Choroid plexus epithelial cell (primary cell): ENCODE measurements at places on chromosomes 4 and X.

- no peak for DNase-seq
Measured at GRCh38 chrX:123060986-123061385, 123.1 kb upstream of the GRIA3 start.

GRCh38 chr4:151865744-151866591 is 105.2 kb upstream of the GATB start:
- DNase-seq, result no peak

- DNase-seq, result no peak
Measured at GRCh38 chrX:136318895-136319597, 18.3 kb downstream of the ADGRG4 start.

DNA sequence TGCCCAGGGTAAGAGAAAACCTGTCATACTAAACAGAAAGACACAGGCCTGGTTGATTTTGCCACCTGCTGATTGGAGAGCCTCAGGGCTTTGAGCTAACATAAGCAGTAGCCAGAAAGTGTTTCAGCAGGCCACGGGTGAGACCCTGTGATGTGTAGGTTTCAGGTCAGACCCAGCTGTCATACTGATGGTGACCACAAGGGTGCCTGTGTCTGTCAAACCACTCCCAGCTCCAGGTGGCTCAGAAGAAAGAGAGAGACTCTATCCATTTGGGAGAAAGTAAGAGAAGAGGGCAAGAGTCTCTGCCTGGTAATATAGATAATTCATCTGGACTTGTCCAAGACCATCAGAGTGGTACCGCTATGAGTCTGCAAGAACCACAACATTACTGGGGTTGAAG is 72.8 kb upstream of the NLRP2B start:
- no peak for DNase-seq

GRCh38 chrX:12771445-12772069 is 19.7 kb upstream of the PRPS2 start:
- peak; percentile 69 for DNase-seq

GRCh38 chrX:34655501-34656455 is 1.3 kb downstream of the TMEM47 start:
- DNase-seq, result peak; percentile 58

- peak; percentile 1 for DNase-seq
Measured at GRCh38 chrX:75623535-75623934, 100.7 kb upstream of the ZDHHC15 start.

GRCh38 chr4:159389756-159390155 is 286.9 kb downstream of the RAPGEF2 start:
- no peak for DNase-seq

- DNase-seq, result no peak
Measured at GRCh38 chr4:8159537-8160232, 1.1 kb upstream of the ABLIM2 start.

DNA sequence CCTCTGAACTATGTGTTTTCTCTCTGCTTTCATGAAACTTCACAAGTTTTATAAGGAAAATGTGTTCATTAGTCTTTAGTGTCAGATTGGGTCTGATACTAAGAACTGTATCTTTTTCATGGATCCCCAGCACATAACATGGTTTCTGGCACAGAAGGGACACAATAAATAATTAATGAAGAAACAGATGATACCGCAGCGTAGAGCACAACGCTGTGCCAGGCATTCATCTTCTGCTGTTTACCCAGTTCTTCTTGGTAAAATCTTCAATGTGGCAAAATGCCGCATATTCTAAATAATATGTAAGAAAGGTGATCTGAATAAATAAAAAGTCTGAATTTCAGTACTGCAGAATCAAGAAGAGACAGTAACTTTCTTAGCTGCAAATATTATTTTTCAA is 12.3 kb downstream of the SCARB2 start:
- DNase-seq, result no peak

DNA sequence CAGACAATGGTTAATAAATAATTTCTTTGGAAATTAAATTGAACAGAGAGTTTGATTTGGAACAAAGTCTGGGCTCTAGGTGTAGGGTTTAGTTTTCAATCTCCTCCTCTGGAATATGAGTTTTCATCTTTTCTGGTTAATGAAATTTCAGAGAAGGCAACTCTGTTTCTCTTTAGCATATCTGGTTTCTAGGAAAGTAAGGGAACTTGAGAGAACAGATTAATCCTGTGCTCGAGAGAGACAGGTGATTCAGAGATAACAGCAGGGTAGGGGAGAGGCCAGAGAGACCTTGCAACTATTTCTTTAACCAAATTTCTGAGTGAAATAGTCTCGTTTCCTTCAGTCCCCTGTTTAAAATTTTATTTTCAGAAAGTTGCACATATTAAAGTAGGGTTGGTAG is 275.4 kb downstream of the GALNTL6 start:
- no peak for DNase-seq

GRCh38 chrX:53483838-53484405 is 49.8 kb upstream of the HSD17B10 start:
- DNase-seq, result no peak

GRCh38 chrX:123803331-123803983 is 56.4 kb upstream of the XIAP start:
- DNase-seq, result peak; percentile 45

DNA sequence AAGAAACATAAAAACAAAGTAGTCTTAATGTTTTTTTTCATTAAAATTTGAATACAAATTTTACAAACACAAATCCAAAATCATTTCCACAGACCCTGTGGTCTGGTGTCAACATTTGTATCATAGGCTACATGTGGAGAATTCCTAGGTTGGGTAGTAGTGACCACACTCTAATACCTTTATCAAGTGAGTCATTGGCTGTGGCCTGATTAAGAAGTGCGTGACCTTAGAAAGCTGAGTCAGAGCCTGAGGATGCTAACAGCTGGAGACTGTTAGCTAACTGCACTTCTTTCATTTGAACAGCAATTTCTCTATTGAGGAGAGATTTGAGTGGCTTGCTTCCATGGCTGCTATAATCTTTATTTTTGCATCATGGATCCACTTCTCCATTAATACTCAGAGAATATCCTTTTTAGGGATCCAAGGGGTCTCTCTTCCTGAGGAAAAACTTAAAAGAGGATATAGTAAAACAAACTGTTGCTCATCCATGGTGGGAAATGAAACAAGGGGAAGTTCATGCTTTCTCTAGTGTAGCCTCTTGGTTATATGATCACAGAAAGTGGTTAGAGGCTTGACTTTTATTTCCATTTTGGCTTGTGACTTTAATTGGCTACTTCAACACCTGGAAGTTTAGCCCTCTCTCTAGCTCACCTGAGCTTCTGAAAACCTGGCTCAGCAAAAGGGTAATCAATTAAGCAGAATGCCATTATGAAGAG is 335.8 kb downstream of the PABPC4L start:
- peak; percentile 98 for DNase-seq

DNA sequence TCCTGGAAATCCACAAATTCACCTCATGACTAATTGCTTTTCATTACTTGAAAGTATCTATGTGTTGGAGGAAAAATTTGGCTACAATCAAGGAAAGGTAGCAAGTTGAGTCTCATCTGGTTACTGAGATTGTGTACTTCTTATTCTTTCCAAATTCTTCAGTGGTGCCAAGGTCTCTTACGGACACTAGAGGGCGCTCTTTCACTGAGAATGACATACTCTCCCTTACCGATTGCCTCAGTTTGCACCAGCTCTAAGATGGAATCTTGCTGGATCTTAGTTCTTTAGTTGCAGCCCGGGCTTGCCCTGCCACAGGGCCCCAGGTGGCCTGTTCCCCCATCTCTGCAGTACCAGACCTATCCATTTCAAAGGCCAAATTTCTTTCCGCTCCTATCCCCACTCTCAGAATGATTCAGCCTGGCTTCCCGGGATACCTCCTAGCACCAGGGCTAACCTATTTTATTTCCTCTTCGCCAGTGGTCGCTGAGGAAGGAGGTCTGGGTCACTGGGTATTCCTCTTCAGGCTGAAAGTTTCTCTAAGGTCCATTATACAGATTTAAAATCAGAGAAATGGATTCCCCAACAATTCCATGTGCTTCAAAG is 24.6 kb upstream of the GPR50 start:
- DNase-seq, result peak; percentile 72

DNA sequence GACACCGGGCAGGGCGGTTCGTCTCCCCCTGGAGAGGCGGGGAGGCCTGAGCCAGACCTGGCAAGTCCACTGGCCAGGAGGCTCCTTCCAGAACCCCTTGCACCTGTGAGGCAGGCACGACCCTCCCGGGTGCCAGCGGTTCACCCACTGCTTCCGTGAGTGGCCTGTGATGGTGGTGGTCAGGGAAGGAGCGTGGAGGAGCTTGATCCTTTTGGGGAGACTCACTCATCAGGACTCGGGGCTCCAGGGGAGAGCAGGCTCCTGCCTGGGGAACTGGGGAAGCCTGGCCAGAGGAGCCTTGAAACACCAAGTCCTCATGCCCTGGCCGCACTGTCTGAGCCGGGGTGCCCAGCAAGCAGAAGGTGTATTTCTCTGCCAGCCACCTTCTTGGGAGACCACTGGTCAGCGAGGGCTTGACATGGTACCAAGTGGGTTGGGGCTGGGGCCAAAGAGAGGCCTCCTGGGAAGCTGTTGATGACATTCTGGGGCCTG is 860 bp downstream of the FAM50A start:
- DNase-seq, result no peak

DNA sequence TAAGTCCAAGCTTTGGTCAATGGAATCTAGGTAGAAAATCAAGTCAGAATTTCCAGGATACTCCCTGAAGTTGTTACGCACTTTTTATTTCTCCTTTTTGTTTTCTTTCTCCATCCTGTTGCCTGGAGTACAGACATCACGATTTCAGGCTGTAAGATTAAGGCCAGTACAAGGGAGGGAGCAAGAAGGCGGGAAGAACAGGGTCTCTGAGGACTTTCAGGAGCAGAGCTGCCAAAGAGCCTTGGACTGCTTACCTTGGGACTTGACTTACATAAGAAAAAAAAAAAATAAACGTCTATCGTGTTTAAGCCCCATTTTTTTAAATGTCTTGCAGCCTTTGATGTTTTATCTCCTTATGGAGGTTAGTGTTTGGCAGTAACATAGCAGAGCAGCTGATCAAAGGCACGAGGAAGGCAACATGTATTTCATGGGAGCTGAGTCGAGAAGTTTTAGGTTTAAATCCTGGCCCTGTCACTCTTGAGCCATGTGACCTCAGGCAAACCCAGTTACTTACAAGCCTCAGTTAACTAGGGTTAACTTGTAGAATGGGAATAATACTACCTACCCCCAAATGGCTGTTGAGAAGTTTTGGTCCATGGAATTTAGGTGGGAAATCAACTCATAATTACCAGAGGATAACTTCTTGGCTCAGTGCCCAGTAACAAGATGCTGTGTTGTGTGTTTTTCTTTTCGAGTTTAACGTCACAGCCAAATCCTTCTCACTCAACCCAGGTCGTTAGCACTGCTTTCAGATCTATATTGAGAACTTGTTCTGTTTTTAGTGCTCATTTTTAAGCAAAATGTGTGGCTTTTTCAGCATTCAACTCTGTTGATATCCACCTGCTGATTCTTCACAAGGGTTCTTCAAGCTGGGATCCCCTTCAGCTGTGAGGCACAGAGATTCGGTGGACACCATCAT is 106.8 kb downstream of the CLNK start:
- DNase-seq, result peak; percentile 5

DNA sequence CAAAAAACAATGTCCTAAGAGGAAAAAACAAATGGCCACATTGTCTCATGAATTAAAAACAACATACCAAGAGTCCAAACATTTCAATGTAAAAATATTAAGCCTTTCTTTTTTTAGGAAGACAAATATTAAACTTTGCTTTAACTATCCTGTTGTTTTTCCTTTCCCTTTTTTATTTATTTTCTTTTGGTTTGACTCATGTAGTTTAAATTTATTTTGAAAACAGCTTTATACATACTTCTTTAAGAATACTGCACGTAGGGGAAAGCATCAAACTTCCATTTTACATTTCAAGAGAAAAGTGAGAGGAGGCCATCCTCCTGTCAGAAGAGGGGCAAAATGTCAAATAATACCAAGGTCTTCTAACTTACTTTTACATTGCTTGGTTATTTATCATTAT is 8.7 kb downstream of the GAB1 start:
- DNase-seq, result no peak

DNA sequence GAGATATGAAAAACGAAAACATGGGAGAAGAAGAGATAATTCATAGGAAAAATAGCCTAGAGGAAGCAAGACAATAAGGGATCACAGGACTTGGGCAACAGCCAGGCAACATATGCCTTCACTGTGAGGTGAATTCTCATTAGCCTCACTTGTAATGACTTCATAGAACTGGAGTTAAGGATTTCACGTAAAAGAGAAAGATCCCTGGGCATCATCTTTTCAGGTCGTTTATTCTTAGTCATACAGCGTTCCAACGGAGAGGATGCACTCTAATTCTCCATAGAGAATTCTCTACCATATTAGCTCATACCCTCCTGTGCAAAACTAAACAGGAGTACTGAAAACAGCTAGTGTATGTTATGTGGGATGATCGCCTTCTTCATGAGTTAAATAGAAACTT is 1.4 kb downstream of the PRKG2 start:
- DNase-seq, result peak; percentile 50

DNA sequence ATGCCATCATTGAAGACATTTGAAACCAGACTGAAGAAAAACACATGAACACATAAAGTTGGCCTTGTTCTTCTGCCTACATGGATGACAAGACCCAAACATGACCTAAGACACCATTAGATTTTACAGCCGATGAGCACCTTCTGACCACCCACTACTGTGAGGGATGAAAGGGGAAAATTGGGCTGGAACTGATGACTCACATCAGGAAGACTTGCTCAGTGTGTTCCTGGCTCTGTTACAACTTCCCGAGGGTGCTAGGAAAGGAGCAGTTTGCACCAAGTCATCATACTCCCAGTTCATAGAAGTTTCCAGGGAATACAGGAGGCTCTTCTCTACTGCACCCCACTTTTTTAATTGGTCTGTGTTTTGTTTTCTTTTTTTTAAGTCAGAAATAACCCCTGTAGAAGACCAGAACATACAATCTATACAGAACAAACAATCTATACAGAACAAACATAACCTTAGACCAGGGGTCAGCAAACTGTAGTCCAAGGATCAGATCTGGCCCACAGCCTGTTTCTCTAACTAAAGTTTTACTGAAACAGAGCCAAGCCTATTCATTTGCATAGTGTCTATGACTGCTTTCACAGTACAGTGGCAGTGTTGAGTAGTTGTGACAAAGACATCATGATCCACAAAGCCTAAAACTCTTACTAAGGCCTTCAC is 25.3 kb downstream of the BTC start:
- peak; percentile 50 for DNase-seq

- no peak for DNase-seq
Measured at GRCh38 chr4:154467886-154468285, 23.7 kb downstream of the DCHS2 start.

DNA sequence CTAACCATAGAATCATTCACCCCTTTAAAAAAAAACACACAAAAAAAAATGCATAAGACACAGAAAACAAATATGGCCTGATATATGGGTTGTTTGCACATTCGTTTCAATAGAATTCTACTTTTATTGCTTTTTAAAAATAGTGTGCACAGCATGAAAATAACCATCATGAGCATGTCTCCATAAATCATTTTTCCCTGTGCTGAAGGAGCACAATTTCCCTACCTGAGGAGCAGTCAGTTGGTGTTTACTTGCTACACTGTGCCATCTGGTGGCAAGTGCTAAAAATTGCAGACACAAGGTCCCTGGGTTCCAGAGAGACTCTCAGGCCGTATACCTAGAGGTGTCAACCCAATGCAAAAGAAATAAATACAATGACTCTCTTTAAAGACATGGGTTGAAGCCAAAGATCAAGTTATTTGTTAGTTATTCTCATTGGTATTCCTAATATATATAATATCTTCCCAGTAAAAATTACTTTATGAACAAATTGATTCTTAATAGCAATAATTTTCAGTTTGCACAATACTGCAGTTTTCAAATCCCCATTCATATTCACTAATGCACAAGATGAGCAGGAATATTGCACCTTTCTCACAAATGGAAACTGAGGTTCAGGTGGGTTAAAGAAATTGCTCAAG is 551.4 kb downstream of the IQCM start:
- peak; percentile 83 for DNase-seq

GRCh38 chr4:105060628-105061027 is 86.0 kb upstream of the TET2 start:
- peak; percentile 0 for DNase-seq
